Stimulated activated CD8-positive, alpha-beta memory T cell treated with anti-CD3 and anti-CD28 coated beads, Interleukin-4, amount 100 ng/mL, for 1 hour (primary cell): ENCODE measurements at places on chromosomes 7 and 10.

DNA sequence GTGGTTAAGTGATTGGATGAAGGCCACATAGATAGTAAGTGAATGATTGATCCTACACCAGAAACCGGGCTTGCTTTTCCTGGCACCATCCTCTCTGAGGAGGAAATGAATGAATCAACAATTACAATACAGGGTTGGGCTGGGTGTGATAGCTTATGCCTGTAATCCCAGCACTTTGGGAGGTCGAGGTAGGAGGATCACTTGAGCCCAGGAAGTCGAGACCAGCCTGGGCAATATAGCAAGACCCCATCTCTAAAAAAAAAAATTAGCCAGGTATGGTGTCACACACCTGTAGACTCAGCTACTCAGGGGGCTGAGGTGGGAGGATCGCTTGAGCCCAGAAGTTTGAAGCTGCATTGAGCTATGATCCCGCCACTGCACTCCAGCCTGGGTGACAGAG lies 111.5 kb downstream of the COL26A1 start:
- no peak for DNase-seq

GRCh38 chr10:70689661-70690060 lies 17.4 kb downstream of the ADAMTS14 start:
- DNase-seq: no peak

DNA sequence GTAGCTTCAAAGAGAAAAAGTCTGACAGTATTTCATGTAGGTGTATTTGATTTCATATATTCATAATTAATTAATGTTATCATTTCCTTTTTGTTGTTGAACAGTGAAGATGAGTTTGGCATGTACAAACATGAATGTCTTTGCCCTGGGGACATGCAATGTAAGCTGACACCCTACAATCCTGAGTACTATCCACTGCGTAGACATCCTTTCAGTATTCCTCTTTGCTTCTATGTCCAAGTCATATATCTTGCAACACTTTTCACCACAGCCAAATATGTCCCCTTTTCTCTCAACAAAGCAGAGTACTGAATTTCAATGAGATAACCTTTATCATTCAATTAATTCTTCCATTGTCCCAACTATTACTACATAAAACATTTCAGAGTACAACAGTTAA lies 93.6 kb downstream of the GPR37 start:
- no peak for DNase-seq

GRCh38 chr7:90900628-90901356 lies 304.7 kb downstream of the CDK14 start:
- DNase-seq: no peak

DNA sequence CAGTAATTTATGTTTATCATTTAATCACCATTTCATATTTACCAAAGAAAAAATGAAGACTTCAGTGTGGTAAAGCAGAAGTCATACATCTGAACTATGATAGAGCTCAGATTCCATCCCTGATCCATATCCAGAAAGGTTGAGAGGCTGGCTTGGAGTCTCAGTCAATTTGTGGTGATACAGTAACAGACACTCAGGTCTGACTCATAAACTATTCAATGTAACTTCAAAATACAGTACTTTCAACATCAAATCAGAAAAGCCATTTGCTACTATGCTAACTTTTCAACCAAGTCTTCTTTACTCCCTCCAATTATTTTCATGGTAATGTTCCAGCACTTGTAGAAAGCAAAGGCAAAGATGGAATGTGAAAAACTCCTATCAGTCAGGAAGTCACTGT lies 190.4 kb downstream of the HDAC9 start:
- no peak for DNase-seq

- DNase-seq: no peak
Measured at GRCh38 chr10:117675514-117676055, 133.0 kb downstream of the EMX2 start.
